Natural killer cell (primary cell): ENCODE measurements at places on chromosomes 3 and 15. TPM values are rescaled to one million over a fixed set of nuclear protein-coding genes. Genes with fewer than 3 reads are reported as not detected.

The LRTM1 gene
- not detected for total RNA-seq

The KLHDC8B gene
- 7.0 TPM for total RNA-seq

The RARRES1 gene
- not detected for total RNA-seq

The CHP1 gene
- 50.7 TPM for total RNA-seq

The ZDHHC19 gene
- total RNA-seq = not detected
